Upper lobe of right lung (tissue), 1 donor: ENCODE measurements at places on chromosomes 16 and 17.

- no peaks in the 10 kb centered on the region for H3K27me3 ChIP-seq
- H3K4me1 ChIP-seq = peaks cover 6% of the 10 kb centered on the region
- no peaks in the 10 kb centered on the region for H3K36me3 ChIP-seq
- no peak overlapping the region for H3K4me3 ChIP-seq
- no peak overlapping the region for H3K27ac ChIP-seq
Measured at GRCh38 chr16:49596648-49597291, 223.2 kb downstream of the C16orf78 start.

DNA sequence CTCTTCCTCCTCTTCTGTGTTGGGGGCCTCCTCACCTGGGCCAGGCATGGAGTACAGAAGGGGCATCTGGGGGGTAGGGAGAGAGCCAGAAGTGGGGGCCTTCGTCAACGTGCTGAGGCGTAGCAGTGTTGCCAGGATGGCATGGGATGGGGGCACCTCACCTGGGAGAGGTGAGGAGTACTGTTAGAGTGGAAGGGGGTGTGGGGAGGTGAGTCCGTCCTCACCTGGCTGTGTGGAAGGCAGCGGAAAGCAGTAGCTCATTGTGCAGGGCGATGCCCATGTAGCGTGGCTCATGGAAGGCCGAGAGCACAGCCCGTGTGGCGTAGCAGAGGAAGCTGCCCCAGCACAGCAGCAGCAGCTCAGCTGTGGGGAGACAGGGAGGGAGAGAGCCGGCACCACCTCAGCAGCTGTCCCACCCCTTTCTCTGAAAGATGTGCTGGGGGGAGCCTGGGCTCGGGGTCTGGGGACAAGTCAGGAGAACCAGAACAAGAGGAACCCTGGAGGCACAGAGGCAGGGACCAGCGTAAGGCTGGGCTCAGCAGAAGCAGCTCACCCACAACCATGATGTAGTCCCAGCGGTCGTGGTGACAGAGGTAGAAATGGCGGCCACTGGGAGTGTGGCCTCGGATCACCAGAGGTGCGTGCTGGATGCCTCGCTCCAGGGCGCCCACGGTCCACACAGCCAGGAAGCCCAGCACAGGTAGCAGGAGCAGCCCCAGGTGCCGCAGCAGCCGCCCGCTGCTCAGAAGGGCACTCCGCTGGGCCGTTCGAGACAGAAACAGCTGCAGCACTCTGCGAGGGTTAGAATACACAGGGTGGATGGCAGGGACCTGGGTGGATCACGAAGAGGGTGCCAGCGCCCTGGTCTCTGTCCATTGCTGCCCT lies 9.0 kb downstream of the GPR179 start:
- H3K36me3 ChIP-seq = no peaks in the 10 kb centered on the region
- H3K27ac ChIP-seq = no peak overlapping the region
- no peak for DNase-seq
- no peaks in the 10 kb centered on the region for H3K4me1 ChIP-seq

- no peak overlapping the region for H3K4me3 ChIP-seq
- peaks cover 24% of the 10 kb centered on the region for H3K36me3 ChIP-seq
Measured at GRCh38 chr16:3143598-3144320, 8.9 kb downstream of the ZNF213 start.

DNA sequence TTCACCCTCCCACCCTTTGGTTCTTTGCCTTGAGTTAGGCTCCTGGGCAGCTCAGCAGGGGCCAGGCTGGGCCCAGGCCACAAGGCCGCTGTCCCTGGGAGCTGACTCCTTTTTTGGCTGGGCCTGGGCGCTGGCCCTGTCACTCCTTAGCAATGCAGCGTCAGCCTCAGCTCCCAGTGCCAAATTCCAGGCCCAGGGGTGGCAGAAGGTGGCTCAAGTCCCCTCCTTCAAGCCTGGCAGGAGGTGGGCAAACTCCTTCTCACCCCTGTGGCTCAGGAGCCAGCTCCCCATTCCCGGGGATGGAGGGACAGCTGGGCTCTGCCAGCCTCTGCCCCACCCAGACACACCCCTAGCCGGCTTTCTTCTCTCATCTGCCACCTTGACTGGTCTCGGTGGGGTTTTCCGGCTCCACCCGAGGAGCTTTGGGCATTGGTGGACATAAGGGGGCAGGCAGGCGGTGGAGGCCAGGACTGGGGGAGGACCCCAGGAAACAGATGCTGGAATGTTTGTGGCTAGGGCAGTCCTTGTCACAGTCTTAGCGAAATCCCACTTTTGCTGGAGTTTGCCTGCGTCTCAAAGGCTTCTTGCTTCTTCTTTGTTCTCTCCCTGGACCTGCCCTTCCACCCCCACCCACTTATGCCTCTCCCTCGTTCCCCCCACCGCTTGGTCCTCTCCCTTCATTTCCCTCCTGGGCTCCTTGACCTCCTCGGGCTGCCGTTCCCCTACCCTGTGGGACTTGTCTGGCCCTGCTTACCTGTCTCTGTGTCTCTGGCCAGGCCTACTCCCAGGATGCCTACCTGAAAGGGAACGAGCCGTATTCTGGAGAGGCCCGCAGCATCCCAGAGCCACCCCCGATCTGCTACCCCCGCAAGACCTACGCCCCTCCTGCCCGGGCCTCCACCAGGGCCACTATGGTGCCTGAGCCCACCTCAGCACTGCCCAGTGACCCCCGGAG lies 37.4 kb downstream of the ARHGAP23 start:
- H3K36me3 ChIP-seq = peaks cover 22% of the 10 kb centered on the region
- peak overlapping the region; percentile 50 for H3K4me3 ChIP-seq
- DNase-seq = no peak
- H3K4me1 ChIP-seq = peaks cover 25% of the 10 kb centered on the region
- no peaks in the 10 kb centered on the region for H3K27me3 ChIP-seq
- peak overlapping the region; percentile 87 for H3K27ac ChIP-seq

- H3K27ac ChIP-seq = no peak overlapping the region
- no peaks in the 10 kb centered on the region for H3K27me3 ChIP-seq
- no peaks in the 10 kb centered on the region for H3K36me3 ChIP-seq
- no peak overlapping the region for H3K4me3 ChIP-seq
- no peaks in the 10 kb centered on the region for H3K4me1 ChIP-seq
Measured at GRCh38 chr17:75604034-75604695, 16.6 kb downstream of the MYO15B start.

DNA sequence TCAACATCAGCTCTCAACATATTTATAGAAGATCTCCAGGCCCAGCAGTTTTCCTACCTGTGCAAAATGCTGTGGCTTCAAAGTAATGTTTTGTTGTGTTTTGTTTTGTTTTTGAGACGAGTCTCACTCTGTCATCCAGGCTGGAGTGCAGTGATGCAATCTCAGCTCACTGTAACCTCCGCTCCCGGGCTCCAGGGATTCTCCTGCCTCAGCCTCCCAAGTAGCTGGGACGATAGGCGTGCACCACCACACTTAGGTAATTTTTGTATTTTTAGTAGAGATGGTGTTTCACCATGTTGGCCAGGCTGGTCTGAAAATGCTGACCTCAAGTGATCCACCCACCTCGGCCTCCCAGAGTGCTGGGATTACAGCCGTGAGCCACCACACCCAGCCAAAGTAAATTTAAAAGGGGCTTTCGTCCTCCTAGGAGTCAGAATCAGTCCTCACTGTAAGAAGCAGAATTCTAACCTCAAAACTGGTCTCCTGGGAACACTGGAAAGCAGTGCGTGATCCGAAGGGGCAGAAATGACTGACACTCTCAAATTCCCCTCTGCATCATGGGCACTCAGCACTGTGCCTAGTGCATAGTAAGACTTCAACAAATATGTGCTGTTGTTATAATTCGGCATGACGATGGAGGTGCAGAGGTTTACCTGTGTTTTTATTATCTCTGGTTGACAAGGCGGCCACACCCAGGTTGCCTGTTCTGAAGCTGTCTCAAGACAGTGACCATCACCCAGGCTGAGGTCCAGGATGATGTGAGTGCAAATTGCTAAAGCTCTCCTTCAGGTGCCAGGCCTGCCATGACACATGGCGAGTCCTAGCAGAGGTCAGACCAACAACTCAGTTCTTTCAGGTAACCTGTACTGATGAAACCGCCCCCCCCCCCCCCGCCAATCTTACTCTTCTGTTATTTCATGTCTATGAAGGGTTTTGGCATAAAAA lies 59.8 kb downstream of the ADCY9 start:
- no peaks in the 10 kb centered on the region for H3K36me3 ChIP-seq
- H3K27ac ChIP-seq = no peak overlapping the region
- DNase-seq = no peak
- H3K27me3 ChIP-seq = no peaks in the 10 kb centered on the region
- H3K4me1 ChIP-seq = peaks cover 39% of the 10 kb centered on the region

- H3K27ac ChIP-seq = no peak overlapping the region
- DNase-seq = no peak
- H3K4me3 ChIP-seq = no peak overlapping the region
- H3K4me1 ChIP-seq = no peaks in the 10 kb centered on the region
Measured at GRCh38 chr16:3528406-3528805, 27.6 kb downstream of the CLUAP1 start.

DNA sequence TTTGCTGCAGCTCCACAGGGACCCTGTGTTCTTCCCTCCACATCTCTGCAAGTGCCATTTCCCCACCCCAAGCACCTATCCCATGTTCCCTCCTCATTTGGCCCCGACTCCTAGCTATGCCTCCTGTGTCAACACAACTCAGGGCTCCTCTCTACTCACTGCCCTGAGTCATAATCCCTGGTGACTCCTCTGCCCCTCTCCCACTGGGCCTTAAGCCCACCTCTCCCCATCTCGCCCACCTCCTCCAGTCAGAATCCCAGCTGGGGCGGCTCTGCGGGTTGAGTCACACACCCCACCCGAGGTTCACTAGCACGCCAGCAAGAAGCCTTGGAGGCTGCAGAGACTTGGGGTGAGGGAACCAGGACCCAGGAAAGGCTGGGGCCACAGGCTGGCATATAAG lies 346.2 kb downstream of the FOXL1 start:
- peaks cover 4% of the 10 kb centered on the region for H3K4me1 ChIP-seq
- no peak overlapping the region for H3K27ac ChIP-seq
- H3K27me3 ChIP-seq = peaks cover 56% of the 10 kb centered on the region
- no peak for DNase-seq
- H3K36me3 ChIP-seq = no peaks in the 10 kb centered on the region

DNA sequence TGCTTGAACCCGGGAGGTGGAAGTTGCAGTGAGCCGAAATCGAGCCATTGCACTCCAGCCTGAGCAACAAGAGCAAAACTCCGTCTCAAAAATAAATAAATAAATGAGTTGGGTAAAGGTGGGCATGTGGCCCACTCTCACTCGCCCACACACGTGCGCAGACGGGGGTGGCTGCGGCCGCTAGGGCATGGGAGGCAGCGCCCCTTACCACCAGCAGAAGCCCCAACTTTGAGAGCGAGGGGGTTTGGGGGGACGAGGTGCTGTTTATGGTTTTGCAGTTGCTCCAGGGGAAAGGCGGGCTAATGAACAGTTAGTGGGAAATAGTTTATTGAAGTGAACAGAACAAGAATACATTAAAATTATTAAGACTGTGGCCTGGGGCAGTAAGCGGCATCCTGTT lies 14.9 kb upstream of the RBFOX3 start:
- H3K4me3 ChIP-seq = no peak overlapping the region
- H3K36me3 ChIP-seq = no peaks in the 10 kb centered on the region
- H3K4me1 ChIP-seq = no peaks in the 10 kb centered on the region
- peaks cover 17% of the 10 kb centered on the region for H3K27me3 ChIP-seq
- peak; percentile 51 for DNase-seq

DNA sequence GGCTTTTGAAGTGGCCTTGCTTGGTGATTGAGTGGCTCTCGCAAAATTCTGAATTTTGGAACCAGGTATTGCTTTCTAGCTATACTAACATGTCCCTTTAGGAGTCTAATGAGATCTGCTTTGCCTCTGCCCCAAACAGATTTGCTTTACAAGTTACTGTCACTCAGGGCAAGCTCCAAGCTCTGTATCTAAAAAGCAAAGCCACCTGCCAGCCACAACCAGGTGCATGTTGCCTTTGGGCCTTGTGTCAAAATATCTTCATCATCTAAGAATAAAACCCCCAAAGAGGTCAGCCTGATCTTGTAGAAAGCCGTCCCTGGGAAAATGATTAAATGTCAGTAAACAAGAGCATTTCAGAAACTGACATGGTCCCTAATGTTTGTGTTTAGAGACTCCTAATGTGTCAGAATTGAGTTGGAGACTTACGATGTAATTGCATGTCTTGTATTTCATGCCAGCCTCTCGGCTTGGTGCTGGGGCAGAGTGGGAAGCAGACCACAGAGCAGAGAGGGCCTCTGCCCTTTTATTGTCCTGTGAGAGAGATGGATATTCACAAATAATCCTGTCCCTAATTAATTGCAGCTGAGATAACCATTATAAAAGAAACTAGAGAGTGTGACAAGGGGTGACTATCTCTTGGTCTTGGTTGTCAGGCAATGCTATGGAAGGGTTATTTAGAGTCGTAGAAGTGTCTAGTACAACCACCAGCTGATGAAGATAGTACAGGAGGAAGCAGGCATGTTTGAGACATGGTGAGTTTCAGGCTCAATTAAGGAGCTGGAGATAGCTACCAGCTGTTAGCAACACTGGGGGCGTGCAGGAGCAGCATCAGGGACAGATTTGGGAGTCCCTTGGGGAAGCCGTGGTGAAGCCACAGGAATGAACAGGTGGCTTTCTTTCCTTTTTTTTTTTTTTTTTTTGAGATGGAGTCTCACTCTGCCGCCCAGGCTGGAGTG lies 90.7 kb downstream of the PITPNC1 start:
- no peaks in the 10 kb centered on the region for H3K27me3 ChIP-seq
- H3K4me1 ChIP-seq = peaks cover 12% of the 10 kb centered on the region
- H3K36me3 ChIP-seq = no peaks in the 10 kb centered on the region
- H3K27ac ChIP-seq = no peak overlapping the region
- DNase-seq = no peak
- H3K4me3 ChIP-seq = no peak overlapping the region

DNA sequence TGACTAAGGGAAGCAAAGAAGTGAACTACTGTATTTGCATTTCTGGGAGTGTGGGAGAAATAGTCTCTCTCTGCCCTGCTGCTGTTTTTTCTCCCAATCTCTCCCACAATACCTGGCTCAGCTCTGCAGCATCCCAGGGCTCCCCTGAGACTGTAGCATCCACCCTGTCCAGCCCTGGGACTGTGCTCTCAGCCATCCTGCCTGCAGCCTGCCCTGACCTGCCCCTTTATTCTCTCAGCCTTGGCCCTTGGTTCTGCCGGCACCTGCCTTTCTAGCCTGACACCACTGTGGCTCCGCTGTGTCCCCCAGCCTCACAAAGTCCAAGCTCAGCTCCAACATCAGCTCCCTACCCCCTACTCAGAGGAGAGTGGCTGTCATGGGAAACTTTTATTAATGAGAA lies 1.9 kb downstream of the PDILT start:
- DNase-seq = no peak
- H3K4me3 ChIP-seq = no peak overlapping the region
- no peaks in the 10 kb centered on the region for H3K36me3 ChIP-seq

DNA sequence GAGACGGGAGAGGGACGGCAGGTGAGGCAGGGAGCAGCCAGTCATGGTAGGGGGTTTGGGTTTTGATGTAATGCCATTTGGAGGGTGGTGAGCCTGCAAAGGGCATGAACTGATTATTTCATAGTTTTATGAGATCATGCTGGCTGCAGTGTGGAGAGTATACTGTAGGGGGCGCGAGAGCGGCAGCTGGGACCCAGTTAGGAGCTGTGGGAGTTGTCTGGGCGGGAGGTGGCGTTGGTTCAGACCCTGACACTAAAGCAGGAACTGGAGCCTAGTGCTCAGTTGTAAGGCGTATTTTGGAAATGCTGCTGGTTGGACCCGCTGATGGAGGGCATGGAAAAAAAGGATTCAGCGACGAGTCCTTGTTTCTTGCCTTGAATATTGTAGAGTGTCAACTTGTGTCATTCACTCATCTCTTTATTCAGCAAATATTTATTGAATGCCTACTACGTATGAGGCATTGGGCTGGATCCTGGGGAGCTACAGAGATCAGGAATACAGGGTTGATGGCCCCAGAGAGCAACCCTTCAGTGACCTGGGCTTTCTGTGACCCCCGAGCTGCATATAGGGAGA lies 23.7 kb upstream of the KDM8 start:
- H3K36me3 ChIP-seq = no peaks in the 10 kb centered on the region
- peak; percentile 88 for DNase-seq
- H3K27me3 ChIP-seq = peaks cover 3% of the 10 kb centered on the region
- no peak overlapping the region for H3K27ac ChIP-seq
